ENCODE measurements at places on chromosomes 2 and 18.

DNA sequence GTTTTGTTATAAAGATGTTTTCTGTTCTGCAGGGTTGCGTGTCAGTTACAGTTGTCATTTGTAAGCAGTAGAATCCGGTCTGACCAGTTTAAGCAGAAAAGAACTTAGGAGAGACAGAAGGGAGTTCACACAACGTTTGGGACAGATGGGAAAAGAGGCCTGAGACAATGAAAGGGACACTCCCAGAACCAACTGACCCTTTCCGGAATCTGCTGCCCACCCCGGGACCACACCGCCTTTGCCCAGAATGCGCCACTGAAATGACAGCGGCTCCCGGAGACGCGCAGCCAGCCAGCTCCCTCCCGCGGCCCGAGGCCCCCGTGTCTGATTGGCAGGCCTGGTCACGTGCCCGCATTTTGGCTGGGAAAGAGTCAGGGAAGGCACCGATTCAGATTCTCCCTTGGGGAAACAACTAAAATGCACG lies 244.6 kb downstream of the BCL2 start:
- peak; percentile 88 for DNase-seq

GRCh38 chr2:151860613-151861146 lies 32.5 kb upstream of the ARL5A start:
- no peak for DNase-seq

GRCh38 chr2:191128172-191128910 lies 22.5 kb downstream of the STAT4 start:
- no peak for DNase-seq

DNA sequence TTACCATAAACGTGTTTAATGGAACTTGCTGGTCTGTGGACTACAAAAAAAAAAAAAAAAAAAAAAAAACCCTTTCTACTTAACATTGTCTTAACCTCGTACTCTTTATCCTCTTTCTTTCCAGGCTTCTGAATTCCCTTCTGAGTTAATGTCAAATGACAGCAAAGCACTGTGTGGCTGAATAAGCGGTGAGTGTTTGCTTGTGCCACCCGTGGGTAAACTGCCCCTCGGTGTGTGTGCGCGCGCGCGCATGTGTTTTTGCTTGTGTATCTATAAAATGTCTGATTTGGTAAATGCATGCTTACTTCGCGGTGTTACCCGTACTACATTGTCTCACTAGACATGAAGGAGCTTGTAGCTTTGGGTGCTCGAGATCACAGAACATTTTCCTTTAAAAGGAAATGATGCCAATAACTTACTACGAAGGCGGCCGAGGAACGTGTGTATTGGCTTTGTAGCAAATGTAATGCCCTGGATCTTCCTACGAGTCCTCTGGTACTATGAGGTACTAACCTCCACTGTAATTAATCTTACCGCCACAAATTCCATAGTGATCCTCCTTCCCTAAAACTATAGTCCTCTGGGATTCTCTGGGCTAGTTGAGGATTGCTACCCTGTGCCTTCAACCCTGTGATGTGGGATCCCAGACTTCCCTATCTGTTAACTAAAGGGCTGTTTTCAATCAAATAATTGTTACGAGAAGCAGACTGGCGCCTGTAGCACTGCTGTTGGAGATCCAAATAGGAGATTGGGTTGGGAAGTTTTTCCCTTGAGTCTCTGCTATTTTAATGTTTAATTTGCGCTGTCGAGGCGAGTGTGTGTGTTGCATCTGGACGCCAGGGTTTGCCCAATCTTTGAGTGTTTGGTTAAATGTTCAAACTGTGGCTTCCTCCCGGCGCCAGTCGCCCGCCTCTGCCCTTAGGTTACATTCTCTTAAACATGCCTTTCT lies 1.1 kb downstream of the ID2 start:
- no peak for DNase-seq

- no peak for DNase-seq
Observed at GRCh38 chr2:69917852-69918251, 2.9 kb downstream of the MXD1 start.

DNA sequence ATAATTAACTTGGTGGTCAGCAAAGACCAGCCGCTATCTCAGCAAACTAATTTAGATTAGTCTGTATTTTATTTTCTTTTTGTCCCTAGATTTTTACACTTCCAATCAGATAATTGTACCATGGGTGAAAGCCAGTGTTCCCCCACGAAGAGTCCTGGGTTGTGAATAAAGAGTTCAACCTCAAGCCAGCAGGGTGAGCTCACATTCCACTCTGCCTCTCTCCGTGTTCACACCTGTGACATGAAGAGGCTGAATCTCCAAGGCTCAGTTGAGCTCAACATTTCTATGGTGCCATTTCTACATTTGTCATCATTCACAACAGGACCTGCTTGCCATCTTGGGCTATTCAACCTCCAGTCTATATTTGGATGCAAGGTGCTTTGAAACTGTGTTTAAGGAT lies 771.5 kb downstream of the GALR1 start:
- no peak for DNase-seq

GRCh38 chr2:133496501-133497269 lies 71.6 kb downstream of the NCKAP5 start:
- no peak for DNase-seq

DNA sequence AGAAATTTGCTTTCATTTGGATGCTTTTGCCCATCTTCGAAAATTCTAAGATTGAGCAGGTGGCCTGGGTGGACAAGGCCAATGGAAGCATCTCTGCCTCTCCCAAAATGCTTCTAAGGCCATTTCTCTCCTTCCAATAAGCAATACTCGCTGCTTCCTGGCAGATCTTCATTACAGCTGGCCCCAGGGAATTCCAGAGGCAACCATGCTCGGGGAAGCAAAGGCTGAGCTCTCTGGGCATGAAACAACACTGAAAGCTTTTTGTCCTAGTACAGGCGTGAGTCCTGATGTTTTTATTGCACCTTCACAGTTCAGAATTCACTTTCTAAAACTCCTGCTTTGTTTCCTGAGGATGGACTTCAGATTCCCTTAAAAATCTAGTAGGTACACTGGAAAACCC lies 11.8 kb upstream of the NEDD4L start:
- DNase-seq: no peak

- DNase-seq: no peak
Observed at GRCh38 chr2:47211497-47212011, 56.4 kb upstream of the STPG4 start.

GRCh38 chr2:70946832-70947442 lies 11.2 kb downstream of the ATP6V1B1 start:
- peak; percentile 81 for DNase-seq

GRCh38 chr2:88658881-88659537 lies 31.7 kb upstream of the EIF2AK3 start:
- DNase-seq: no peak

DNA sequence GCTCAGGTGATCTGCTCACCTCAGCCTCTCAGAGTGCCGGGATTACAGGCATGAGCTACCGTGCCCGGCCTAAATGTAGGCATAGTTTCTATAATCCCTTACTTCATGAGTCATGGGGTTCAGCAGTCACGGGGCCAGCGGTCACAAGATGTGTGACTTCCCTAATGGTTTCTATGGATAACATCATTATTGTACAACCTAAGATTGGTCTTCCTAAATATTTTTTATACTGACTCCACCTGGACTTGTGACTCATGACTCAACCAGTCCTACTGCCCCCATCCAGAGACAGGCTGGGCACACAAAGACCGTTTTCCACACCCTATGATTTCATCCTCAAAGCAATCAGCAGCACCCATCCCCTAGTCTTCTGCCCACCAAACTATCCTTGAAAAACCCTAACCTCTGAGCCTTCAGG lies 15.9 kb downstream of the FAM210A start:
- no peak for DNase-seq

Measured in WTC11 (cell line).